Stimulated activated CD4-positive, alpha-beta T cell treated with anti-CD3 and anti-CD28 coated beads, TNF-alpha, amount 100 ng/mL, for 1 hour (primary cell): ENCODE measurements at places on chromosomes 11 and 22.

DNA sequence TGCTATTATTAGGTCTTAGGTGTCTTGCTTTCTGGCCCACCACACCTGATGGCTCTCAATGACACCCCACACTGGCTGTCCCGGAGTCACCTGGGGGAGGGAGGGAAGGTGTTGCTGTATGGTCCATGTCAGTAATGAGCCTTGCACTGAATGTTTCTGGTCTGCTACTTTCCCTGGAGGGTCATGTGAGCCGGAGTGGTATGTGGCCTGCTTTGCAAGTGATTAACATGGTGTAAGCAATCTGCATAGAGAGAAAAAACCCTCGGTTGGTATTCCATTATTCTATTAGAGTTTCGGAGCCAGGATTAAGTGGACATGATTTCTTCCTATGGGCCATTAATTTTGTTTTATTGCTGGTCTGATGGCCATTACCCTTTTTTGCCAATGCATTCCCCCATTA is 63.9 kb downstream of the PKNOX2 start:
- DNase-seq: no peak

GRCh38 chr11:390175-390574 is 3.8 kb upstream of the PKP3 start:
- no peak for DNase-seq

DNA sequence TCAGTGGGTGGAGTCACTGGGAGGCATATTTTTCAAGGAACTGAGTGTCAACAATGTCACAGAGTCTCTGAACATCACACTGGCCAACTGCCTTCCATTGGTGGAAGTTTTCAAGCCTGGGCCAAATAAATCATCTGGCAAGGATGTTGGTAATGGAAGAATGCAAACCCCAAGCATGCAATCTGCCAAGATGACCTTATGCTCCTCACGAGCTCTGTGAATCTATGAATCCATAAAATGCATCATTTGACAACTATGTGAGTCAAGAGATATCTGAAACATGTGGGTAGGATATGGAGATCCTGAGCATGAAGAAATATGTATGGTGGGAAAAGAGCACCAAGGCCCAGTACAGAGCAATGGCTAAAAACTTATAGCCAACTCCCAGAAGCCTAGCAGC is 122.2 kb downstream of the PLEKHA7 start:
- DNase-seq: no peak

DNA sequence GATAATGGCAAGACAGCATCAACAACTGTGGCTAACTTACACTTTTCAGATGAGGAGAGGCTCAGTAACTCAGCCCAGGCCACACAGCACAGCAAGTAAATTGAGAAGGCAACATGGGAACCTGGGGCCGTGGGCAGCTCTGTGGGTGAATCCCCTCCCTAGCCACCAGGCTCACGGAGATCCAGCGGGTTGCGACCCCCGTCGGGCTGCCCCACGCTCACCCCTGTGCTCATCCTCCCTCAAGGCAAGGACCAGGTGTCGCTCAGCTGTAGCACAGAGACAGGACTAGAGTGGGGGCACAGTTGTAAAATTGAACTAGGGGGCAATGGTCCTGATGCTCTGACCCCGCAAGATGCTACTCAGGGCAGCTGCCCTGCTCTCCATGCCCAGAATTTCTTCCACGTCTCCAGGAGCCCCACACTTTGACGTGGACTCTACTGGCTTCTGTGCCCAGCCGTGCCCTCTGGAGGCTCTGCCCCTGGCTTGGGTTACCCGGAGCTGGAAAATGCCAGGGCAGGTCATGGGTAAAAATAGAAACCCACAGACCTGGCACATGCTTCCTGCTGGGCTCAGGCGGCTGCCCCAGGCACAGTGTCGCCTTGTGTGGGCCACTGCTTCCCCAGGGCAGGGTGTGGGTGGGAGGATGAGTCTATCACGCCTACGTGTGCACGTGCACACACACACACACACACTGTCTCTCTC is 9.0 kb downstream of the TUBA8 start:
- no peak for DNase-seq

GRCh38 chr22:50310031-50310722 is 2.7 kb upstream of the PLXNB2 start:
- no peak for DNase-seq

GRCh38 chr11:112612250-112612849 is 348.9 kb upstream of the NCAM1 start:
- DNase-seq: no peak

DNA sequence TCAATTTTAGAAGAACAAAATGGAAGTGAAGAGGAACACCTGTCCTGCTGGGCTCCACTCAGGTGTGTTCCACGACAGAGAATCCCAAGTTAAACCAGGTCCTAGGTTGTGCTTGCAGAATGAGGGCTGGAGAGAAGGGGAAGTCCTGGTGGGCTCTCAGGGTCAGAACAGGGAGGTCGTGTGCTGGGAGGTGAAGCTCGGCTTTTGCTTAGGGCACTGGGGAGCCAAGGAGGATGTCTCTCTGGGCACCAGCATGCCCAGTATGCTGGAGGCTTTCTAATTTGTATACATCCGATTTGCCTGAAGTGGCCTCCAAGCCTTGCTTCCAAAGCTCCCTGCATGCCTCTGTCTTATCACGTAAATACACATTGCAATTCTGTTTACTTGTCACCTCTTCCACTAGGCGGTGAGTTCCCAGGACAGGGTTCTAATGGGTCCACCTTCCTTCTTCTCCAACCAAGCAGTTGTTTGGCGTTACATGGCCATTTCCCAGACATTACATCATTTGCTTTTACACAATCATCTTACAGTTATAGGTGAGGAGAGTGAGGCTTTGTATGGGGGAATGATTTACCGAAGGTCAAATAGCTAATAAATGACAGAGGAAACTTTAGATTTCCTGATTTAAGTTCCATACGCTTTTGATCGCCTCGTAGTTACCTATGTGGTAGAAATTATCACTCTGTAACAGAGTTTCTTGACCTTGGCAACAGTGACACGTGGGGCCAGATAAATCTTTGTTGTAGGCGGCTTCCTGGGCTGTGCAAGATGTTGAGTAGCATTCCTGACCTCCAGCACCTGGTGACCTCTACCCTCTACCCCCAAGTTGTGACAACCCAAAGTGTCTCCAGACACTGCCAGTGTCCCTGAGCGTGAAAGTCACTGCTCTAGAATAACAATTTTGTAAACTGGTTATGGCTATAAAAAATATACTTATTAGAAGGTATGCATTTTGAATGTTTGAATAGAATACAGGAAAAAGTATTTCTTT is 901.5 kb downstream of the TBC1D22A start:
- no peak for DNase-seq

DNA sequence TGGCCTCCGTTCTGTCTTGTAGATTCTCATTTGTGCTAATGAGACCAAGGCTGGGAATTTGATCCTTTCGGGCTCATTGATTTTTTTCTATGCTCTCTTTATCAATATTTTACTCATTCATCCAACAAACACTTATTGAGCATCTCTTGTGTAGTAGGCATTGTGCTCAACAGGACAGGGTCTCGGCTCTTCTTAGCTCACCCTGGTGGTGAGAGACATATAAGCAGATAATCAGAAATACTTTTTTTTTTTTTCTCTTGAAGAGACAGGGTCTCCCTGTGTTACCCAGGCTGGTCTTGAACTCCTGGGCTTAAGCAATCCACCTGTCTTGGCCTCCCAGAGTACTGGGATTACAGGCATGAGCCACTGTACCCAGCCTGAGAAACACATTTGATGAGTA is 48.0 kb upstream of the SLC5A1 start:
- no peak for DNase-seq

- DNase-seq: no peak
These were observed 43.0 kb downstream of the MMP20 start for GRCh38 chr11:102582140-102582539.

DNA sequence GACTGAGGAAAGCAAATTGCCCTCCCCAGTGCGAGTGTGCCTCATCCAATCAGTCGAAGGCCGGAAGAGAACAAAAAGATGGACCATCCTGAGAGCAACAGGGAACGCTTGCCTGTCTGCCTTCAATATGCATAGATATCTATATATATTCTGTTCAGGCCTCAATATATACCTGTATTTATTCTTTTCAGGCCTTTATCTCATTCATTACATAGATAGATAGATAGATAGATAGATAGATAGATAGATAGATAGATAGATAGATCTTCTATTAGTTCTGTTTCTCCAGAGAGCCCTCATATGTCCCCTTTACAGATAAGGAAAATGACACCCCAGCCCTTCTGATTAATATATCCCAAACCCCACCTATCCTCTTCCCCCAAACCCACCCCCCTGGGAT is 55.1 kb upstream of the LMO2 start:
- no peak for DNase-seq

GRCh38 chr11:86719781-86720463 is 47.5 kb upstream of the ME3 start:
- no peak for DNase-seq

GRCh38 chr22:18067548-18068341 is 10.0 kb upstream of the PEX26 start:
- no peak for DNase-seq

GRCh38 chr11:73372375-73372993 is 3.7 kb upstream of the RELT start:
- DNase-seq: no peak

- DNase-seq: no peak
These were observed 2.4 kb downstream of the DRD4 start for GRCh38 chr11:639332-639955.

DNA sequence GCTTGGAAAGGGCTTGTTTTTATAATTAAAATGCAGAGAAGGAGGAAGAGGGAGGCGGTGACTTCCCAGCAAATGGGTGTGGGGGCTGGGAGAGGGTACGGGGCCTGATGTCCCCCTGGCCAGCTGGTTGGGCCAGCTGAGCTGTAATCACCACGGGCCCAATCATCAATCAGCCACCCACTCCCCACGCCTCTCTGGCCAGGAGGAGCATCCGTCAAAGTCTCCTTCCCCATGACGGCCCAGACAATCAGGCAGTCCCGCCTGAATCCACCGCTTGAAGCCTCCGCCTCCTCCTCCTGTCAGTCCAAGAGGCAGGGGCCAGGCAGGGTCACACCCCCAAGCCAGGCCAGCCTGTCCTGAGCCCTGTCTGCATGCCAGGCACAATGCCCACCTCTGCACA is 13.3 kb upstream of the CABP7 start:
- DNase-seq: no peak

DNA sequence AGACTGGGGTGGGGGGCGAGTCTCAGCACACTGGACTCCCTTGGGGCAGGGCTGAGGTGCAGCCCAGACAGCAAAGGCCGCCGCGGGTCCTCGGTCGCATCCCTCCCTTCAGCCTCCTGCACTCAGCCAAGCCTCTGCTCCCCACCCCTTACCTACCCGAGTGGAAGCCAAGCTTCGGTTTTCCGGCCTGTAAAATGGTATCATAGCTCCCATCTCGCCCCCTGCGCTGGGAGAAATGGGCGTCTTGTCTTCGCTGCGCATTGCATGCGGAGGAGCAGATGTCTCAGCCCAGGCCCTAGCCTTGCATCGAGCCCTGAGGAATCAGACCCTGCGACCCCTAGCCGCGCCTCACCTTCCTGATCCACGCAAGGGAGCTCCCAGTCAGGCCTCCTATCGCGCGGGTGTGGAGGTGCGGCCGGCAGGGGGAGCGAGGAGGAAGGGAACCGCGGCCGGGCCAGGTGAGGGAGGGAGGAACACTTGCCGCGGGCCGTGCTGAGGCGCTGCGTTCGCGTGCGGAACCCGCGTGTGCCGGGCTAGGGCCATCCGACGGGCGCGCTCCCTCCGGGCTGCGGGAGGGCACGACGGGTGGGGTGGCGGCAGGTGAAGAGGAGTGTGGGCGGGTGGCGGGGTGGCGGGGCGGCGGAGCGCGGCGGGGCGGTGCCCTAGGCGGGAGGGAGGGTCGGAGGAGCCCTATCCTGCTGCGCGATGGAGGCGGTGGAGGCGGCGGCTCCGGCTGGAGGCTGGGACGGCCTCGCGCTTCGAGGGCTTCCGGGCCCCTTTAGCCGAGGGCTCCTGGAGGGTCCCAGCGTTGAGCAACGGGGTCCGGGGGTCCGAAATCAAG is 4.1 kb upstream of the TBX1 start:
- peak; percentile 50 for DNase-seq

GRCh38 chr11:112156956-112157766 is 6.7 kb downstream of the IL18 start:
- no peak for DNase-seq

GRCh38 chr11:106262852-106263251 is 185.4 kb downstream of the AASDHPPT start:
- DNase-seq: no peak

GRCh38 chr22:30881361-30882183 is 87.0 kb downstream of the MORC2 start:
- no peak for DNase-seq

- peak; percentile 77 for DNase-seq
These were observed 25.9 kb upstream of the ATXN10 start for GRCh38 chr22:45645526-45646414.

GRCh38 chr22:45435544-45436139 is 22.1 kb downstream of the RIBC2 start:
- peak; percentile 63 for DNase-seq

DNA sequence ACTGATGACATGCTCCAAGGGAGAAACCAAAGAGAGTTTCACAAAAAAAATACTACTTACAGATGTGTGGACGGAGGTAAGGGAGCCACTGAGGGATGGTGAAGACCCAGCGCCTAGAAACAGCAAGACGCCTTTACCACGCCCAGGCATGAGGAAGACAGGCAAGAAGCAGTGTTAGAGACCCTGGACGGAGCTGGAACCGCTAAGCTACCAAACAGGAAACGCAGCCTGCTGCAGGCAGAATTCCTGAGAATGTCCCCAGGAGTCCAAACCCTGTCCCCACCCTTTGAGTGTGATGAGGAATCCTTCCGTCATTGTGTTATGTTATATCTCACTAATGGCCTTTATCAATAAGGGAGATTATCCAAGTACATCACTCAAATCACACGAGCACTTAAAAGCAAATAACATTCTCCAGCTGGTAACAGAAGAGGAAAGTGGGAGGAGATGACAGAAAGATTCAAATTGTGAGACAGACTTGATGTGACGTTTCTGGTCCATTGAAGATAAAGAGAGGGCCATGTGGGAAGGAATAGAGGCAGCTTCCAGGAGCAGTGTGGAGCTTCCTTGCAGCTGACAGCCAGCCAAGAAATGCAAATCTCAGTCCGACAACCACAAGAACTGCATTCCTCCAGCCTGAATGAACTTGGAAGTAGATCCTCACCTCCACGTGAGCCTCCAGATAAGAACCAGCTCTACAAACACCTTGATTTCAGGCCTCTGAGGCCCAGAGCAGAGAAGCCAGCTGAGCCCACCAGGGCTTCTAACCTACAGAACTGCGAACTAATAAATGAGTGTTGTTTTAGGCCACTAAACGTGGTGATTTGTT is 19.1 kb downstream of the FAM181B start:
- no peak for DNase-seq

- no peak for DNase-seq
These were observed 203.5 kb upstream of the SYN3 start for GRCh38 chr22:33261699-33262098.
